Activated CD8-positive, alpha-beta T cell treated with anti-CD3 and anti-CD28 coated beads, Interleukin-2, amount 10 ng/mL, durations not matched to agents 7 days and 5 days (primary cell): ENCODE measurements at places on chromosomes 6 and 20. TPM values are rescaled to one million over a fixed set of nuclear protein-coding genes. Genes with fewer than 3 reads are reported as not detected.

- no peak for DNase-seq
Measured at GRCh38 chr20:5313916-5314315, 2.8 kb downstream of the PROKR2 start.

DNA sequence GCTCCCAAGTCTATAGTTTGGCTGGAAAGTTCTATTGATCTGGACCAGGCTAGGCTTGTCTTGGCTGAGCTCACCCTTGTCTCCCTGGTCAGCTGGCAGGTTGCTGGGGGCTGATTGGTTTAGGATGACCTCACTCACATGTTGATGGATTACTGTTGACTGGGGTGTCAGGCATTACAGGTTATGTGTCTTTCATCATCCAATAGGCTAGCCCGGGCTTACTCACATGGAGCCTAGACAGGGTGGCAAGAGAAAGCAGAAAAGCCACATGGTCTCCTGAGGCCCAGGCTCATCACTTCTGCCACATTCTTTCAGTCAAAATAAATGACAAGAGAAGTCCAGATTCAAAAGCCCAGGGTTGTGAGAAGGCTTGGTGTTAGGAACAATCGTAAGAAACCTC, 103.5 kb downstream of the BFSP1 start:
- no peak for DNase-seq

DNA sequence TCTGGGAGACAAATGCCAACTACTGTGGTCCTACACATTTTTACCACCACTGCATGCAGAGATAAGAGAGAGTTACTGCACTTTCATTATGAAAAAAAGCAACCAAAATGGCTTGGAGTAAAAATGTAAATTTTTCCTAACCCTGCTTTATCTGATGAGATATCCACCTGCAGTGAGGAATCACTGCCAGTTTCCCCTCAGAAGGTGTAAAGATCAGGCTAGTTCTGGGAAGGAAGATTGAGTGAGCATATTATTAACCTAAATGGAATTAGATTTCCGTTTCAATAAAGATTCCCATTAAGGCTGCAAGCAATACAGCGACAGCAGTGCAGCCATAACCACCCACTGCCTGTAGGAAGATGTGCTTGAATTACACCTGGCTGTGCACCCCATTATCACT, 84.9 kb downstream of the QRSL1 start:
- no peak for DNase-seq

PBOV1 gene
- not detected for total RNA-seq

DNA sequence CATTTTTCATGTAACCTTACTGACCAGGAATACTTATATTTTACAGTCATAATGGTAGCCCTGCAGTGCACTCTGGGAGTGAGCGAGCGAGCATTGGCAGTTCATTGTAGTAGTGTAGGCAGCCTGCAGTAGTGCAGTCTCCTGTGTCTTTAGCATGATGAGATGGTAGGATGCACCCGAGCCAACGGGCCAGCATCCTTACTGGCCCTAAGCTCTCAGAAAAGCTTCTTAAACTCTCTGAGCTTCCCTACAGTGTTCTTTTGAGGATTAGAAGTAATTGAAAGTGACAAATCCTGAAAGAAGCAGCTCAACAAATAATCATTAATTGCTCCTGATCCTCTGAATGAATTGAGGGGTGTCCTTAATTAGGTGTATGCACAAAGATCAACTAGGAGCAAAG, 20.9 kb downstream of the SLC9A8 start:
- no peak for DNase-seq
